ENCODE measurements at places on chromosomes 16 and 17. TPM values are rescaled to one million over a fixed set of nuclear protein-coding genes. Genes with fewer than 3 reads are reported as not detected.

DNA sequence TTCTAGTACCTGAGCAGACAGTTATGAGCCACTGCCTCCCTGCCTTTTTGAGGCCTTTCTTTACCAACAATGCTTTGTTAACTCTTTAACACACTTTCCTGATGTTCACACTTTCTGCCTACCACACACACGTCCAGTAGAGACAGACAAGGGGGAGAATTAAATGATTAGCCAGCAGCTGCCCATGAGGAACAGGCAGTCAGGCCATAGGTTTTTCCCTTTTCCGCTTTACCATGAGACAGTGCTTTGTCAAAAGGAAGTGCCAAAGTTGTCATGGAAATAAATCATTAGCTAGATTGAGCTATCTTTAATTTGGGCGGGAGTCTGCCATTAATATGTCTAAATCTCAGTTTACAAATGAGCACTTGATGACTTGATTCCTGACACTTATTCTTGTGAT, 102.1 kb downstream of the PITPNC1 start:
- peak overlapping the region; percentile 80 for H3K4me3 ChIP-seq
- H3K27me3 ChIP-seq: no peaks in the 10 kb centered on the region
- H3K4me1 ChIP-seq: peaks cover 70% of the 10 kb centered on the region
- peaks cover 8% of the 10 kb centered on the region for H3K36me3 ChIP-seq
- no peak for DNase-seq
- peak overlapping the region; percentile 83 for H3K27ac ChIP-seq

DNA sequence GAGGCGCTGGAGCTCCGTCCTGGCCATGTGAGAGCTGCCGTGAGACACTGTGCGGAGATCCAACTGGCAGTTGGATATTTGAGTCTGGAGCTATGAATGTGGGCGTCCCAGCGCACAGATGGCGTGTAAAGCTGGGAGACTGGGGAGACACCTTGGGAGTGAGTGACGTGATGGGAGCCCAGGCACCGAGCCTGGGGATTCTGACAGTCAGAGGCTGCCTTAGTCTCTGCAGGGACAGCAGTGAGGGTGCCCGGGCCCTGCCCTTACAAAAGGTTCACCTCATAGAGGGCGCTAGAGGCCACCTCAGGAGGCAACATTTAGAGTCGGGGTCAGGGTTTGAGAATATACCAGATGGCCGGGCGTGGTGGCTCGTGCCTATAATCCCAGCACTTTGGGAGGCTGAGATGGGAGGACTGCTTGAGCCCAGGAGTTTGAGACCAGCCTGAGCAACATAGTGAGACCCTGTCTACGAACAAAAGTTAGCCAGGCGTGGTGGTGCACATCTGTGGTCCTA, 194.1 kb upstream of the GSE1 start:
- no peak overlapping the region for H3K27ac ChIP-seq
- H3K27me3 ChIP-seq: peaks cover 3% of the 10 kb centered on the region
- H3K4me3 ChIP-seq: no peak overlapping the region
- H3K36me3 ChIP-seq: no peaks in the 10 kb centered on the region

DNA sequence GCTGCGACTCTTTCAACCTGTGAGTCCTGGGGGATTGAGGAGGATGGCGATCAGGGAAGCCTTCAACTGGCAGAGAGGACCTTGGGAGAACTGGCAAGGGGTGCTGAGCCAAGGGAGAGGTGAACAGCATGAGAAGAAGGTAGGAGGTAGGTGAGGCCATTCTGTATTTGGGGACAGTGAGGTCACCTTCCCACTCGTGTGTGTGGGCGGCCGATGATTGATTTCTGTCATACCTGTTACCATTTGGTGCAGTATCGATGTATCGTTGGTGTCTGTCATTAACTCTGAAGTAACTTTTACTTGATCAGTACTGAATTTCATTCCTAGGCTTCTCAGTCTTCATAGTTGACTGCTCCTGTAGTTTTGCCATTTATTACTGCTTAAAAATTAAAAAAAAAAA, 3.8 kb downstream of the ARSG start:
- no peak for DNase-seq
- peaks cover 7% of the 10 kb centered on the region for H3K36me3 ChIP-seq
- H3K27ac ChIP-seq: no peak overlapping the region
- peaks cover 8% of the 10 kb centered on the region for H3K27me3 ChIP-seq
- H3K4me3 ChIP-seq: no peak overlapping the region

- H3K4me1 ChIP-seq: peaks cover 76% of the 10 kb centered on the region
- no peaks in the 10 kb centered on the region for H3K27me3 ChIP-seq
- peak overlapping the region; percentile 95 for H3K27ac ChIP-seq
- peak; percentile 71 for DNase-seq
These were observed 3.7 kb downstream of the NOL3 start for GRCh38 chr16:67173808-67174705.

DNA sequence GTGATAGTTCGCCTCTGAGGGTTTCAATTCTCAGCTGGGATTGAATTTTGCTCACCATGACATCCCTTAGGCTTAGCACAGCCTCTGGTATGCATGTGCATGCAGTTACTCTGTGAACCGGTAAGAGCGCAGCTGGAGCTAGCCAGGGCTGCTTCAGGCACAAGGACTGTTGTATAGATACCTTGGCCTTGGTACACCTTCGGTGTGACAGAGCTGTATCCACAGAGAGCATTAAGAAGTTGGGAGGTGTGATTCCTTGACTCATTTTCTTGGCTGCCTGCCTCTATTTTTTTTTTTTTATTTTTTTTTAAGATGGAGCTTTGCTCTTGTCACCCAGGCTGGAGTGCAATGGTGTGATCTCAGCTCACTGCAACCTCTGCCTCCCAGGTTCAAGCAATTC, 2.2 kb upstream of the NUTF2 start:
- no peaks in the 10 kb centered on the region for H3K27me3 ChIP-seq
- peak overlapping the region; percentile 48 for H3K27ac ChIP-seq
- DNase-seq: no peak
- peaks cover 44% of the 10 kb centered on the region for H3K4me1 ChIP-seq
- H3K36me3 ChIP-seq: peaks cover 4% of the 10 kb centered on the region

GRCh38 chr16:57723170-57723569, 12.4 kb upstream of the KATNB1 start:
- H3K4me3 ChIP-seq: no peak overlapping the region
- no peaks in the 10 kb centered on the region for H3K36me3 ChIP-seq

GRCh38 chr17:50511058-50511457, 2.8 kb downstream of the MYCBPAP start:
- H3K27ac ChIP-seq: peak overlapping the region; percentile 92
- peak; percentile 69 for DNase-seq
- H3K4me3 ChIP-seq: peak overlapping the region; percentile 56
- H3K36me3 ChIP-seq: peaks cover 5% of the 10 kb centered on the region

- no peak overlapping the region for H3K4me3 ChIP-seq
- peaks cover 3% of the 10 kb centered on the region for H3K36me3 ChIP-seq
- H3K4me1 ChIP-seq: peaks cover 32% of the 10 kb centered on the region
- H3K27ac ChIP-seq: no peak overlapping the region
- H3K27me3 ChIP-seq: peaks cover 2% of the 10 kb centered on the region
- no peak for DNase-seq
These were observed 3.0 kb upstream of the RMI2 start for GRCh38 chr16:11342021-11342855.

- no peaks in the 10 kb centered on the region for H3K36me3 ChIP-seq
- peaks cover 21% of the 10 kb centered on the region for H3K4me1 ChIP-seq
- H3K4me3 ChIP-seq: peak overlapping the region; percentile 39
- H3K27ac ChIP-seq: peak overlapping the region; percentile 86
- no peak for DNase-seq
These were observed 18.4 kb downstream of the FOXJ1 start for GRCh38 chr17:76122431-76123190.

DNA sequence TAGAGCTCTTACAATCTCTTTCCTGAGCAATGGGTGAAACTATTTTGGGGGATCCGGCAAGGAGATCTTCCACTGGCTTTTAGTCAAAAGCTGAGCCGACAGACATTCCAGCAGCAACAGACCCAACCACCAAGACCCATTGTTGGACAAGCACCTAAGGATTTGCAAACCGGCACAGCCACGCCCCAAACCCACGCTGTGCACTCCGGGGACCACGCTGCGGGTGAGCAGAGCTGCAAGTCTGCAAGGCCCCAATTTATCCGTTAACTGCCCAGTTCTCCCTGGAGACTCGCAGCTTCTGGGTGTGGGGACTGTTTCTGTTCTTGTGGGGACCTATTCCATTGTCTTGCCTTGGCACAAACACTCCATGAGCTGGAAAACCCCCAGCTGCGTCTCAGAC, 45.9 kb downstream of the C16orf95 start:
- DNase-seq: no peak
- no peak overlapping the region for H3K4me3 ChIP-seq
- H3K36me3 ChIP-seq: peaks cover 2% of the 10 kb centered on the region
- H3K4me1 ChIP-seq: peaks cover 9% of the 10 kb centered on the region
- no peak overlapping the region for H3K27ac ChIP-seq

DNA sequence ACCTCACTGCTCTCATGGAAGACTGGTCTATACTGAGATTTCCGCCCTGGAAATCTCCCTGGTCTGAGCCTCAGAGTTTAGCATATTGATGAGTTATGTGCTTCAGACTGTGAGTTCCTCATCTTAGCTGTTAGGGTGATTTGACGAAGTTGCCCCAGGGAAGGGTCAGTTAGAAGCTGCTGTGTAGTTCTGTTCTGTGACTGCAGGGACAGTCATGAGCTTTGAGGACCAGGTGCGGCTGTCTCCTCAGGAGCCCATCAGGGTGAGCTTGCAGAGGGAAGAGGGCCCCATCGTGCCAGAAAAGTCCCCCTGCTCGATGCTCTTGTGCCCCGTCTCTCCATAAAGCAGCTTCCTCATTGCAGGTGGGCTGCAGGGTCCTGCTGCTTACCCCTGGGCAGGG, 28.3 kb upstream of the IL17C start:
- H3K36me3 ChIP-seq: peaks cover 29% of the 10 kb centered on the region
- no peaks in the 10 kb centered on the region for H3K27me3 ChIP-seq
- no peaks in the 10 kb centered on the region for H3K4me1 ChIP-seq
- no peak overlapping the region for H3K4me3 ChIP-seq
- DNase-seq: no peak
- no peak overlapping the region for H3K27ac ChIP-seq

- peaks cover 20% of the 10 kb centered on the region for H3K36me3 ChIP-seq
- no peak overlapping the region for H3K27ac ChIP-seq
- H3K27me3 ChIP-seq: no peaks in the 10 kb centered on the region
These were observed 2.4 kb downstream of the MAPK7 start for GRCh38 chr17:19380481-19381301.

DNA sequence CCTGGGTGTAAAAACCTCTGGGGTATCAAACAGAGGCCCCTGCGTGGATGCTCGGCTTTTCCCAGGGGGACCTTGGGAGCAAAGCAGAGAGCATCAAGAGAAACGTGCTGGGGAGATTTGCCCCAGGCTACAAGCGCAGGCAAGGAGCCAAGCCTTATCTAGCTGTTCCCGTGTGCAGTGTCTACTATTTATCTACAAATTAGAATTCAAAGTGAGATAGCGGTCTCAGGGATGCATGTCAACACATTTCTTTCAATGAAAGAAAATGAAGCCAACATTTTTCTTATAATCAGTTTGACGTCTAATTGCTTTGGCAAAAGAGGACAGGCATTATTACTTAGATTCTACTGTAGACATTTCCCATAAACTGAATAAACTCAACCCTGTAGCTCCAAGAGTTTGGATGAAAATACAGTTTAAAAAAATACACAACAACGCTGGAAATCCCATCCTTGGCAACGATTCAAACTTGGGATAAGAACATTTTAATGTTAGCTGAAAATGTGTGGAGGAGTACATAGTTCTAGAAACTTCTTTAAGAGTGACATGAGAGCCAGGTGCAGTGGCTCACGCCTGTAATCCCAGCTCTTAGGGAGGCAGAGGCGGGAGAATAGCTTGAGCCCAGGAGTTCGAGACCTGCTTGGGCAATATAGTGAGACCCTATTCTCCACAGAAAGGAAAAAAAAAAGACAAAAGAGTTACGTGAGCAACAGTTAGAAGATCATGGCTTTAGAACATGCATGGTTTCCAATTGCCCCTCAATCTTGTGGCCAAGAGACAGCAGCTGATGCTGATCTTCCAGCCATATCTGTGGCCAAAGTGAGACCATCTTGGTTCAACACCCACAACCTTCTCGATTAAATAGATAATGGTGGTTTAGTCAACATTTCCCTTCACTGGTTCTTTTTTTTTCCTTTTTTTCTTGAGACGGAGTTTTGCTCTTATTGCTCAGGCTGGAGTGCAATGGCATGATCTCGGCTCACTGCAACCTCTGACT, 7.2 kb downstream of the SPNS3 start:
- H3K4me3 ChIP-seq: no peak overlapping the region
- no peak overlapping the region for H3K27ac ChIP-seq
- H3K36me3 ChIP-seq: no peaks in the 10 kb centered on the region
- peaks cover 12% of the 10 kb centered on the region for H3K4me1 ChIP-seq

GRCh38 chr17:233473-233941, 52.1 kb upstream of the DOC2B start:
- H3K4me3 ChIP-seq: no peak overlapping the region
- H3K4me1 ChIP-seq: peaks cover 6% of the 10 kb centered on the region
- H3K27me3 ChIP-seq: peaks cover 2% of the 10 kb centered on the region
- DNase-seq: no peak

DNA sequence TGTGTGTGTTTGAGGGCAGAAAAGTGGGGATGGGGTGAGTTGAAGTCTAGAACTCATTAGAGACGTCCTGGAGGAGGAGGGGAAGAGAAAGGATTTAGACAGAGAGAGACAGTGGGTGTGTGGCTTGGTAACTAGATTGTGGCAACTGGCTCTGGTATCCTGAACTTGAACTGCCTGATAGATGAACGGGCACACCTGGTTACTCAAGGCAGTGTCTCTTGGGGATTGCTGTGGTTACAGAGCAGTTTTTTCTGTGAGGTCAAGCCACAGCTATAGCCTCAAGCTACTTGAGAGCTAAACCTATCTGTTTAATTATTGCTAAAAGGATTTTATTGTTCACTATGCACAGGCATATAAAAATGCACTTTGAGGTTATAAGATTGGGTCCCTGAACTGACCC, 29.8 kb upstream of the MYH2 start:
- no peaks in the 10 kb centered on the region for H3K4me1 ChIP-seq
- DNase-seq: no peak
- H3K27me3 ChIP-seq: no peaks in the 10 kb centered on the region
- H3K4me3 ChIP-seq: no peak overlapping the region

SLC16A5 gene
- 7.2 TPM for total RNA-seq

ZFP3 gene
- 2.0 TPM for total RNA-seq

PPP1R1B gene
- not detected for total RNA-seq

SLC16A11 gene
- 0.34 TPM for total RNA-seq

HOXB2 gene
- total RNA-seq: 32.8 TPM

FXR2 gene
- total RNA-seq: 59.5 TPM

HSD17B1 gene
- total RNA-seq: 0.49 TPM

SNX20 gene
- 34.3 TPM for total RNA-seq

TPSB2 gene
- not detected for total RNA-seq

Data from activated T-helper 1 cell treated with anti-CD3 and anti-CD28 coated beads, Interleukin-12 subunit alpha, Interleukin-12 subunit beta, Interleukin-2, Interleukin-4 antibody, amounts not matched to agents 30 ng/mL and 10 ng/mL and 1 ng/mL, durations not matched to agents 14 hours and 24 hours and 36 hours (primary cell).